Cardiac septum (tissue), 1 donor: ENCODE measurements at places on chromosomes 12 and 14. TPM values are rescaled to one million over a fixed set of nuclear protein-coding genes. Genes with fewer than 3 reads are reported as not detected.

ASB2 gene
- 156 TPM for total RNA-seq

CFAP251 gene
- 3.8 TPM for total RNA-seq

SLC38A2 gene
- total RNA-seq, result 140 TPM

CPNE6 gene
- 1.4 TPM for total RNA-seq
